ENCODE measurements at places on chromosomes 16 and 17. TPM values are rescaled to one million over a fixed set of nuclear protein-coding genes. Genes with fewer than 3 reads are reported as not detected.

WDR45B gene
- total RNA-seq = 127 TPM

TMEM106A gene
- 9.2 TPM for total RNA-seq

DNA sequence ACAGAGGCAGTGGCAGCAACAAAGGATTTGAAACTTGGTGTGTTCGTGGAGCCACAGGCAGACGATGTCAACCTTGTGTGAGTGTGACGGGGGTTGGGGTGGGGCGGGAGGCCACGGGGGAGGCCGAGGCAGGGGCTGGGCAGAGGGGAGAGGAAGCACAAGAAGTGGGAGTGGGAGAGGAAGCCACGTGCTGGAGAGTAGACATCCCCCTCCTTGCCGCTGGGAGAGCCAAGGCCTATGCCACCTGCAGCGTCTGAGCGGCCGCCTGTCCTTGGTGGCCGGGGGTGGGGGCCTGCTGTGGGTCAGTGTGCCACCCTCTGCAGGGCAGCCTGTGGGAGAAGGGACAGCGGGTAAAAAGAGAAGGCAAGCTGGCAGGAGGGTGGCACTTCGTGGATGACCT lies 25.5 kb downstream of the STH start:
- DNase-seq = no peak

SLFN12L gene
- total RNA-seq = 42.5 TPM

GRCh38 chr17:74631468-74632450 lies 8.2 kb upstream of the CD300E start:
- no peak for DNase-seq

DNA sequence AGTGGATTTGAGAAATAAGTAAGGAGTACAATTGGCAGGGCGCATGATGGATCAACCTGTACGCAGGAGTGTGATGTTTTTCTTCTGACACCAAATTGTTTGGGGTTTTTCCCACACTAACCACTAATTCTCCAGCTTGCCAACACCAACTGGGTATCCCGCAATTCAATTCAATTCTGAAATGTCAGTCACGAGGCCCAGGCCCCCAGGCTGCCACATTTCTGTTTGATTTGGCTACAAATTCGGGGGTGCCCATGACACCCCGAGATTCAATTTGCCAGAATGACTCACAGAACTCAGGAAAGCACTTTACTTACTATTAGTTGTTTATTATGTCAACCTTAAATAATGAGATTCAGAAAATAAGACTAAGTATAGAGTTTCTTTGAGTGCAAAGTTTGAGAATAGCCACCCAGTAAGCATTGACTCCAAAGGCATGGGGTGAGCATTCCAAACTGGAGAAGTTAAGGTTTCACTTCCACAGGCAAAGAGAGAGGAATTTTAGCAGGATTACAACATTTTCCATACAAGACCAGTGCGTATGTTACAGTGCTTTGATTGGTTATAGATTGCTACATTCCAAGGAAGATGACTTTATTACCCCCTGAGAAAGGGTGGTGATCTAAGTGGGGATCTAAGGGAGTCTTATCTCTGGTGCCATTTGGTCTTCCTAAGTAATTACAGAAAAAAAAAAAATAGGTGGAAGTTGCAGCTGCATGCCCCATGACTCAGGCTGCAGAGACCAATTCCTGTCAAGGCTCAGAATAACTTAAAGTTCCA lies 11.5 kb downstream of the SLC46A1 start:
- DNase-seq = no peak

LRRC36 gene
- 0.90 TPM for total RNA-seq

DNA sequence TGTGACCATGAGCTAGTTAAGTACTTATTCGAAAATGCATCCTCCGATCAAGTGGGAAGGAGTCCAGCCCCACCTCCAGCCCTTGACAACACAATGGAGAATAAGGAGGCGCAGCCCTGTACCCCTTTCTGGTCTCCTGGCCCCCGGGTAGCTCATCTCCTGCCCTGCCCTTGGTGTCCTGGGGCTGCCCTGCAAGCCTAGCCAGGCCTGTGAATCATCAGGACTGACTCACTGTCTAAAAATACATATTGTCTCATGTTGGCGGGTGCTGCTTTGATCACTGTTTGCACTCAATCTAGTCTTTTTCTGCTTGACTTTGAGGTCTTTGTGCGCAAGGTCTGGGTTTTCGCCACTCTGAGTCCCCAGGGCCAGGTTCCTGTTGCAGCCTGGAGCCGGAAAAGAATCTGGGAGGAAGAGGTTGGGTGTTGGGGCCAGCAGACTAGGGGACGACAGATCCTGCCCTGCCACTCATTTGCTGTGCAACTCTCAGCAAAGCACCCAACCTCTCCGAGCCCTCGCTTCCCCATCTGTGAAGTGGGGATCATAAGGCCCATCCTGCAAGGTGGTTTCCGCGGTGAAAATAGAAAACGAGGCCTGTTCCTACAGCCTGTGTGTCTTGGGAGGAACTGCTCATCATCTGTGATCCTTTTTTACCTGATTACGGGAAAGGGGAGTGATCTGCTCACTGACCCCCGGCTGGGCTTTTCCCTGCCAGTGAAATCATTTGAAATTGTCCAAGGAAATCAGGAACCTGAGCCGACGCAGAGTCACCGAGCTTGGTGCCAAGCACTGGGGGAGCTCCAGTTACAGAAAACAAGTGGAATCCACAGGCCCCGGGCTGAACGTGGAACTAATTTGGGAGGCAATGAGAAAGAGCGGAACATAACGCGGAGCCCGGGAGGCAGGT lies 230.4 kb downstream of the PARN start:
- peak; percentile 2 for DNase-seq

DNA sequence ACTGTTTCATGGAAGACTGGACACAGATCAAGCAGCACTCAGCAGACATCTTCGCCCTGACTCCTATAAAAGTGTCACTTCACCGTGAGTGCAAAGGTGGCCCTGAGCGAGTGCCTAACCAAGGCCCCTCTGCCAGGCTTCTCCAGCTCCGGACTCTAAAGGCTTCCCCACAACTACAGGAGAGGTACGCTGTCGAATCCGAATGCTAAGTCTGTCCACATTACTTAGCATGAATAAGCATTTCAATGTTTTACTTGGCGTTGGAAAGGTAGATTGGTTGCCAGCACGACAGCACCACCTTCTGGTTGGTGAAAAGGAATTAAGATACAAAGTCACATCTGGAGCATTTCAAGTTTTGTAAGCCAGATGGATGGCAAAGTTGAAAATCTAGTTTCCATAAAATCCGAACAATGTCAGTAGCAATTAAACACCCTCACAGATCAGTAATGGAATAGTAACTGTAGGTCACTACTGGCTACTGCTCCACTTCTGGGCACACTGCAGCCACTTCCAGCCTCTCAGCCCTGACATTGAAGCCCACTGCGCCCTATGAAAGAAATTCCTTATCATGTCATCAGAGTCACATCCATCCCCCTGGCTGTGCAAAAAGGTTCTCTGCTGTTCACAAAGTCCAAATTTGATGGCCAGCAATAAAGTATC lies 100.9 kb downstream of the PARN start:
- DNase-seq = peak; percentile 64

- DNase-seq = no peak
Measured at GRCh38 chr17:39351508-39351907, 49.9 kb downstream of the FBXL20 start.
